Fibroblast of upper back skin (primary cell): ENCODE measurements at places on chromosomes 3 and 15.

DNA sequence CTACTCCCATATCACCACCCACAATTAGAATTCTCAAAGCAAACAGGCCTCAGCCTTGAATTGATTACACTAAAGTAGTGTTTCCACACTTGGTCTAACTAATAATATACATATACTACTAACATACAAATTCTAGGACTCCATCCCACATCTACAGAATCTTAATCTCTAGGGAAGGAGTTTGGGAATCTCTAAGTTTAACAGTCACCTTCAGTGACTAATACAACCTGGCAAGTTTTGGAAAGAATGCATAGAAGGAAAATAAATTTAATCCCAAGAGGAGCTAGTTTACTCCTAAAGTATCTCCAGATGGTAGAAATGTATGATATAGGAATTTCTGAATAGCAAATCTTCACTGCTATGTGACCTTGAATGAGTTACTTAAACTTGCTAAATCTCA lies 9.1 kb downstream of the CLPX start:
- DNase-seq, result peak; percentile 78

DNA sequence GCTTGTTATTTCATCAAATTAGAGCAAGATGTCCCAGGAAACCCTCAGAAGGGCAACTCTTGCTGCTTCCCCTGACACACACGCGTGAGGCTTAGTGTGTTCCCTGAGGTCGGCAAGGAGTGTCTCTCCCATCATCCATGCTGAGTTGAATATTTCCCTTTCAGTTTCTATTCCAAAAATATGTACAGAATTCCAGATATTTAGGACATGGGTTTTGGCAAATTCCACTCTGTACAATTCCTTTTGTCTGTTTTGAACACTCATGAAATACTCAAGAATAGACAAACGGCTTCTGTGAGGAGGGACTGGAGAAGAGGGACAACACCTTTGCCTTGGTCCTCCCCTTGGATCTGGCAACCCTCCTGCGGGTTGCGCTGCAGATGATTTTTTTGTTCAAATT lies 138.0 kb downstream of the DUT start:
- peak; percentile 53 for DNase-seq

GRCh38 chr3:11304175-11304574 lies 32.0 kb downstream of the ATG7 start:
- no peak for DNase-seq

GRCh38 chr3:13887495-13888300 lies 7.8 kb upstream of the WNT7A start:
- no peak for DNase-seq

DNA sequence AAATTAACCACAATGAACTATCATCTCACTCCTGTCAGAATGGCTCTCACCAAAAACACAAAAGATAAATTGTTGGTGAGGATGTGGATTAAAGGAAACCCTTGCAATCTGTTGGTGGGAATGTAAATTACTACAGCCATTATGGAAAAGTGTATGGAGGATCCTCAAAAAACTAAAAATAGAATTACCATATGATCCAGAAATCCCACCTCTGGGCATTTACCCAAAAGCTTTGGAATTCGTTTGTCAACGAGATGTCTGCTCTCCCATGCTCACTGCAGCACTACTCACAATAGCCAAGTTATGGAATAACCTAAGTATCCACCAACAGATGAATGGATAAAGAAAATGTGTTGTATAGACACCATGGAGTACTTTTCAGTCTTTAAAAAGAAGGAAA lies 21.6 kb downstream of the FSIP1 start:
- DNase-seq, result peak; percentile 62

- no peak for DNase-seq
These were observed 9.3 kb downstream of the CCDC33 start for GRCh38 chr15:74245342-74245931.

DNA sequence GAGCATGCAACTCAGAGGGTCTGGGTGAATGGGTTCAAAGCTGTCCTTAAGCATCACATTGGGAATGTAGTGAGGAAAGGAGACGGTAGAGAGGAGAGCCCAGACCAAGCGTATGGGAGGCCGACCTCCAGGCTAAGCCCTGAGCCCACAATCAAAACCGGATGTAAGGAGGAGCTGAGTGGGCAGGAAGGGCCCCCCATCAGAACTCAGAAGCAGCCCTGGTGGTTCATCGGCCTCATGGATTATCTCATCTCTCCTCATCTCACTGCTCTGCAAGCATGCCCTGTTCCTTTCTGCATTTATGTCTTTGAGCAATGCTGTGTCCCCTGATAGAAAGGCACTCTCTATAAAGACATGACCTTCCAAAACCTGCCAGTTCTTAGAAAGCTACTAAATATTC lies 6.2 kb downstream of the HDC start:
- no peak for DNase-seq
